NCI-H2029 treated with DMSO at 0.1 percent for 48 hours (cell line): ENCODE measurements at places on chromosomes 7 and 10.

DNA sequence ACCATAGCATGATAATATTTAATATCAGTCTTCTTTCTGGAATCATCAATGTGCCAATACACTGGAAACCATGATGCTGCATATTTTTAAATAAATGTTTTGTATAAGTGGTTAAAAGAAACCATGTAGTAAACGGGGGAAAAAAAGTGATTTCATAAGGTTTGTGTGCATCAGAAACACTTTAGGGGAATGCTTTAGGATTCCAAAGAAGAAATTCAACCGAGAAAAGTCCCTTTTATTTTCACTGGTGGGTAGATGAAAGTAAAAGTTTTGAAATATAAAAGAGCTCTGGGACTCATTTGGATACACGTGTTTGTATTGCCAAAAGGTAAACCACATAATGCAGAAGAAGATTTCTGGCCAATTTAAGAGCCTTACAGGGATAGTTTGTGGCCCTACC lies 11.9 kb upstream of the MACC1 start:
- no peak for DNase-seq

DNA sequence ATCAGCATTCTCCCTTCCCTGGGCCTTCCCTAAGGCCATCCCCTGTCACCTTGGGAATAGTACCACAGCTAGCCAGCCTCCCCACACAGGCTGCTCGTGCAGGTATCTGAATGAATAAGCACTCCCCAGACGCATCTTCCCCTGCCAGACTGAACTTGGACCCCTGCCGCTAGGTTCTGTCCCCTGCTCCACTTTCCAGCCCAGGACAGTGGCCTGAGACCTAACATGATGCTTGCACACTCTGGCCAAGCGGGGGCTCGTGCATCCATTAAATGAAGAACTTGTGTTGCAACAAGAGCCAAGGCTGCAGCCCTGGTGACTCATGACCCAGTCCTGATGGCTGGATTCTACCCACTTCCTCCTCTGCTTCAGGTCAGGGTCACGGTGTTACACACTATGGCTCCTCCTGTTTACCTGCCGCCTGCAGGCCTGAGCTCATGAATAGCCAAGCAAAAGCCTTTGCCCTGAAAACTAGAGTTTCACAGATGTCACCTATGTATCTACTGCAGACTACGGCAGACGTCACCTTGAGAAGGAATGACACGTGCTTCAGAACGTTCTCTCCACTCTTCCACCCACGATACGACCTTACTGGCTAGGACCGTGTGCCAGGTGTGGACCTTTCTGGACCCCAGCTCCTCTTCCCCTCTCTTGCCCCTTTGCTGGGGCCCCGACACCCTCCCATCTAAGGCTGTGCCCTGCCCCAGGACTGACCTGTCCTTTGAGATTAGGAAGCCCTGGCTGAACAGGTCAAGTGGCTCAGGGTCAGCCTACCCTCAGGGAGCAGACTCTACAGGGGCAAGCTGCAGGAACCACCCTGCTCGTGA lies 6.5 kb downstream of the ASB13 start:
- no peak for DNase-seq

DNA sequence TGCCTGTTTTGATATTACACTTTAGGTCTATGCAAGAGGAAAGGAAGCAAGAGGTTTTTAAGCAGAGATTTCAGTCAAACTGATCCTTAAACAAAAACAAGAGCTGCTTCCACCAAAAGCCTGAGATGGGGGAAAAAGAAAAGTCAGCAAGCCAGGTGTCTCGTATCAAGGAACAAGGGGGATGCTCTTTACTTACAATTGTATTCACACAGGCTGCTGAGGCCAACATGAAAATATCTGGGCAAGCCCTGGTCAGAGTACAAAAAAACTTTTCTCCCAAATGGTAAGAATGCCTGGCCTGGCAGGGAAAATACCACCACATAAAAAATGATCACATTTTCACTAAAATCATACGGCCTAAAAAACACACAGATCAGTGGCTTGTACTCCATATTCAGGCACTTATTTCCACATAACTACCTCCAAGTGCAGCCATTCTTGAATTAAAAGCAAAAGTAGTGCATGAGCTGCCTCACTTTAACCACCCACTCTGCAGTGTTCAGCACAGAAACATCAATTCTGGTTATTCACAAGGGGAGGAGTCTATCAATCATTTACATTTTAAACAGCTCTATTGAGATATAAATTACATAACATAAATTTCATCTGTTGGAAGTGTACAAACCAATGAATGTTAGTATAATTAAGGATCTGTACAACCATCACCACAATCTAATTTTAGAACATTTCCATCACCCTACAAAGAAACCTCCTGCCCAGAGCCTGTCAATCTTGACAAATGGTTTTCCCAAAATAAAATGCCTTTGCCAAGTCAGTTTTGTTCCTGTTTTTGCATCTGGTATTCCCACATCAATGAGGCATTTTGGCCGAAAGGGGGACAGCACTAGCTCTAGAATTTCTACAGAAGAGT lies 70.2 kb downstream of the GRB10 start:
- no peak for DNase-seq

GRCh38 chr10:17181751-17182150 lies 19.7 kb downstream of the TRDMT1 start:
- DNase-seq = no peak

GRCh38 chr7:19916046-19916445 lies 142.6 kb upstream of the TMEM196 start:
- no peak for DNase-seq

DNA sequence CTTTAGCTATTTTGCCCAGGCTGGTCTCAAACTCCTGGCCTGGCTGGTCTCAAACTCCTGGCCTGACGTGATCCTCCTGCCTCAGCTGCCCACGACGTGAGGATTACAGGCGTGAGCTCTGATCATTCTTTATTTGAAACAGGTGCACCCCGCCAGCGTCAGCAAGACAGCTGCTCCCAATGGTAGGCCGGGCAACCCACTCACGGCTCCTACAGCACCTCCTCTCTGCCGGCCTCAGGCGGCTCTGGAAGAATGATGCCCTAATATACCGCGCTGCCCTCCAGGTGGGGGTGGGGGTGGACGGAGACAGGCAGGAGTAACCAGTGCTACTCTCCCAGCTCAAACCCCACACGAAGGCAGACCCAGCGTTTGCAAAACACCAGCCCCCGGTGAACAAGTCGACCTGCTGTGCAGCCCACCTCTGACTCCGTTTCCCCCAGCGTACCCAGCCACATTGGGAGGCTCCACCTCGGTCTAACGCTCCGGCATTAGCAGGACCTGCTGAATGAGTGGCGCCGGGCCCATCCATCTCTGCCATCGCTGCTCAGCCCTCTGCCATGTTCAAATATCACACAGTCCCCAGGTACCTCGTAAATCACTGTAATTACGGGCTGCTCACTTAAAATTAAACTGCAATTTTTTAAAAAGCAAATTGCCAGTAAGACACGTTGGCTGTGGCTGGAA lies 148.6 kb downstream of the ELFN1 start:
- no peak for DNase-seq

DNA sequence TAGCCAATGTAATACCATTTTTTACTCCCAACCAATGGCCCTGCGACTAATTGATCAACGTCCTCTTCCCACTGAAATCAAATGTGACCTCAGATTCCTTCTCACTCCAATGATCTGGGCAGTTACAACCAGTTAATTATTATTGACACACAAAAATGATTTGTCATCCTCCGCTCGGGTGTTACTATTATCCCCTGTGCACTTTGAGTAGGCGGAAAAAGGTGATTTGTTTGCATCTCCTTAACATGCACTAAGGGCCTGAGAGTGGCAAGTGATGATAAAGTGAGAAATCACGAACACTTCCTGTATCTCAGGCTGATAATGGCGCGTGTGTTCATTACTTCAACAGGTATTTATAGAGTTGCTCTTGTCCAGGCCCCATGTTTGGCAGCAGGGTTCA lies 40.9 kb upstream of the PNLIP start:
- no peak for DNase-seq

DNA sequence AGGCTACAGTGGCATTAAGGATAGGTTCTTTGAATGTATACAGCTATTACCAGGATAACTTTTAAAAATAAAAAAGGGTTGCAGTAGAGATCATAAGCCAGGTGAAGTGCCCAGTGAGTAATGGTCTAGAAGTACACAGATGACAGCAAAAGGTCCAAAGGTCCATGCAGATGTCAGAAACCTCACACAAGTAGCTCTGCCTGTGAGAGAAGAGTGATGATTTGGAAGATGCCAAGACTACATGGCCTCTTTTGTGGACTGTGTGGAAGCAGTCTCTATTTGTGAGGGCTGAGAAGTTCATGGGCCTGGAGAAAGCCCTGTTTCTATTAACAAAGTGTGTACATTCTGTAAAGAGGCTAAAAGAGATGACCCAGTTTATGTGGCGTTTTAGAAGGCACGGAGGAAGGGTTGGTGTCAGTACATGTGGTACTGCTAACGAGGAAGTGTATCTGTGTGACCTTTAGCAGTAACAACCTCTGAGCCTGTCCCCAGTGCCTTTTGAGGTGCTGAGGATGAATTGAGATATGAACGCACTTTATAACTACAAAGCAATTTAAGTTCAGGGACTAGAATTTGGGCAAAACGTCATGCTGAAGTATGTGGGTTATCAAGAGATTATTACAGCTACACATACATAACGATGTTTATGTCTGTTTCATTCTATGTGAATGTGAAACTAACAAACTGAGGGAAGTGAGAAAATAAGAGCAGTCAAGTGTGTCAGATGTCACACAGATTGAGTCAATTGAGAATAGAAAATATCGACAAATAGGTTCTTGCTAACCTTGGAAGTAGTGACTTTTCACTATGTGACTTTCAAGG lies 7.6 kb downstream of the CYCS start:
- no peak for DNase-seq

GRCh38 chr10:118753331-118754228 lies 1.2 kb downstream of the CACUL1 start:
- DNase-seq = no peak

GRCh38 chr10:125057158-125058001 lies 103.0 kb downstream of the CTBP2 start:
- DNase-seq = peak; percentile 29

GRCh38 chr7:122337011-122337410 lies 32.5 kb upstream of the FEZF1 start:
- no peak for DNase-seq

DNA sequence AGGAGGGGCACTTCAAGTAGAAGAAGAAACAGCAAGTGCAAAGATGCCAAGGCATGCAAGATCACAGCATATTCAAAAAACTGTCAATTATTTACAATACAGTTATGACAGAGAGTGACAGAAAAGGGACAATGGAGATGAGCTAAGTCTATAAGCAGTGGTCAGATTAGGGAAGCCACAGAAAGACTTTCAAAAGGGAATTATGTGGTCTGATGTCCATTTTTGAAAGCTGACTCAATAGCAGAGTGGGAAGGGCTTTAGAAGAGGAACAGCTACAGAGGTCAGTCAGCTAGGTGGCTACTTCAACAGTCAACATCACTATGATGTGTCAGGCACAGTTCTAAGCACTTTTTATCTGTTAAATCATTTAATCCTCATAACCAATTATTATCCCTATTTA lies 45.2 kb upstream of the SPOCK2 start:
- no peak for DNase-seq

DNA sequence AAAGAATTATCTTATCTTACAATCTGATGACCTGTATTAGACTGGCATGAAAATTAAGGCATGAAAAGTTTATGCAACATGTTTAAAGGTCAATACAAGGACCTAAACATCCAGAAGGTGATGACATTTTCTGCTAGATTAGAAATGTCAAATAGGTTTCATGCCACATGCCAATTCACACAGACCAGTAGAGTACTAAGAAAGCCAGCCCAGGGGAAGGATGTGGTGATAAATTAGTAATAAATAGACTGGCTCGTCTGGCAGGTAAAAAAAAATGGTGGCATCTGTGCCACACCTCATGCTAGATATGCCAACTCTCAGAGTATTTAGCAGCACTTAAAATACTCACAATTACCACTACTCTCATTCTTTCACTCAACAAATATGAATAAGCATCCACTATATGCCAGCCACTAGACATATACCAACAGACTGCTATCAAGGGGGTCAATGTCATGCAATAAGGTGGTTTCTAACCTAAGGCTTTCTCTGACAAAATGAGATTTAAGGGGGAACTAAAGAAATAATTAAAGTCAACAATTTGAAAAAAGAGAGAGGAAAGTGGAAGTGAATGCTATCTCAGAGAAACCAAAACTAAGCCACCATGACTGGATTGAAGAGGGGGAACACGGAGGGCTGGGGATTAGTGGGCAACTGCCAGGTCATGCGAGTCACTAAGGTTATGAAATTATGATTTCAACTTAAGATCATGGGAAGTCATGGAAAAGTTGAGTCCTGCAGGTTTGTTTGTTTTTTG lies 83.5 kb downstream of the SGMS1 start:
- no peak for DNase-seq

GRCh38 chr10:17655567-17656146 lies 11.7 kb downstream of the STAM start:
- DNase-seq = no peak

DNA sequence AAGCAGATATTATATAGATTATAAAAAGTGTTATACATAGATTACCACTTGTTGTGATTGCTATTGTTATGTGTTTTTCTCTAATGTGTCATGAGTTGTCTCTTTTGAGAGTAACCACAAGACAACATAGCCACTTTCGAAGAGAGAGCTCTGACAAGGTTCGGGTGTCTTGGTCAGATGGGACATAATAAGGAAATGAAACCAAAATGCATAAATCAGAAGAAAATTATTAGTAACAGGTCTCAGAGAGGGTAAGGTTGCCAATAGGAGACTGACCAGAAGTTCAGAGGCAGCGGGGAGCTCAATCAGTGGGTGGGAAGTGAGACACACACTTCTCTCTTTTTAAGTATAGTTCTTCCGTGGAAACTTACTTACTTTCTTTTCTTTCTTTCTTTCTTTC lies 639.2 kb upstream of the POT1 start:
- DNase-seq = peak; percentile 46

DNA sequence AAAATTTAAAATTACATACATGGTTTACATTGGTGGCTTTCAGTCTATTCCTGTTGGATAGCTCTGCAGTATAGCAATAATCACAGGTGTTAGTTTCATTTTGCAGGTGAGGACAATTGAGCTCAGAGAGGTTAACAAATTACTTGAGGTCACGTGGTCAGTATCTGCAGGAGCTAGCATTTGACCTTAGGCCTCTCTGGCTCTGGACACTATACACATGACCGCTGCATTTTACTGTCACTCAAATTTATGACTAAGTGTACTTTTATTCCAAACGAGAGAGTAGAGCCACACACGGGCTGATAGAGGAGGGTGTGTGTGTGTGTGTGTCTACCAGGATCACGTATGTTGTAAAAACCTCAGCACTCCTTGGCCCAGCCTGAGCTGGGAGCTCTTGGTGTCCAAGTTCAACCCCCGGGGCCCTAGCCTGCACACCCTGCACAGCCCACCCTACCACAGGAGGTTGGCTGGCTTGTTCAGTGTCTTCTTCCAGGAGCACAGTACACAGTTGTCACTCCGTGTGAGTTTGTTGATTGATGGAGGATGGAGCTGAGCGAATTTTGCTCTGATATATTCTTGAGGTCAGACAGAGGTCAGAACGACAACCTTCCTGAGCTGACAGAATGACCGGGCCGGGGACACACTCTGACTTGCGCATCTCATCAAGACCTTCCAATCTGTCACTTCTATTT lies 272.7 kb downstream of the GFRA1 start:
- DNase-seq = no peak

- DNase-seq = no peak
Measured at GRCh38 chr10:71581376-71581775, 138.2 kb downstream of the C10orf105 start.
